ENCODE measurements at places on chromosomes 6 and 20.

DNA sequence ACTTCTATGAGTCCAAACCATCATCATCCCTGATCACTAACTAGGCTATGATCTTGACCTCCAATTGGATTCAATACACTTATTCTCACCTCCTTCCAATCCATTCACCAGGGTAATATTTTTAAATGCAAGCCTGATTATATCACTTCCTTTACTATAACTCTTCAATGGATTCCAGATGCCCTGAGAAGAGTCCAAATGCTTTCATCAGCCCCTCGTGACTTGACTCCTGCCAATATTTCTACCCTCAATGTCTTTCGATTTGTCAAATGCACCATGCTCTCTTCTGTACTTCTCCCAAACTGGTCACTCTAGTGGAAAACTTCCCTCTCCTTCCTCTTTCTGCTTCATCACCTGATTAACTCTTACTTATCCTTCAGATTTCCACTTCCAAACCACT lies 70.8 kb downstream of the CD164 start:
- DNase-seq = no peak

GRCh38 chr6:146040360-146040759 lies 11.5 kb downstream of the GRM1 start:
- DNase-seq = no peak

DNA sequence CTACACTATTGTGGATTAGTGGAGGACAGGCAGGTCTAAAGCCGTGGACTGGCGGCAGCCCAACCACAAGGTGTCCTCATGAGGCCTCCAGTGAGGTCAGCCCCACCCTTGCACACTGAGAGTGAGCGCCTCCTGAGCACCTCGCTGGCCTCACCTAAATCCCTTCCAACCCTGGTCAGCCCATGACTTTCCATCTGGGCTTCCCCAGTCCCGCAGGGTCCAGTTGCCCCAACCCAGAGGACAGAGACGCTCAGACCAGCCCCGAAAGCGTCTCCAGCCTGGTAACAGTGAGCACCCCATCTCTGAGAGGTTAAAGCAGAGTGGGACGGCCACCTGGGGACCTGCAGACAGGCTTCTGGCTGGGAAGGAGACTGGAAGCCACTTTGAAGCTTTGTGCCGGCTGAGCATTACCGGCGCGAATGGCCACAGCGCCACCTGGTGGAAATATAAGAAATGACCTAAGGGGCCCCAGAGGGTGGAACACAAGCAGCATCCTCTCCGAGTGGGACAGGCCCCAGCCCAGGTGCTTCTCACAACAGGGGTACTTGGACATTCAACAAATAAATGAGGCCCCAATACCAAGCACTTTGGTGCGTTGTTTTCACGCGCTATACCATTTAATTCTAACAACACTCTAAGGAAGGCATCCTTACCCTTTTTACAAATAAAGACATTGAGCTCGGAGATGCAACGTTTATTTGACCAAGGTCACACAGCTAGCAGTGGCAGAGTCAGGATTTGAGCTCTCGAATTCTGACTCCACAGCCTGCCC lies 65.7 kb upstream of the TOP1 start:
- peak; percentile 44 for DNase-seq

- no peak for DNase-seq
Measured at GRCh38 chr6:83958241-83958685, 75.3 kb upstream of the MRAP2 start.

- no peak for DNase-seq
Measured at GRCh38 chr20:48679599-48679998, 148.2 kb downstream of the PREX1 start.

DNA sequence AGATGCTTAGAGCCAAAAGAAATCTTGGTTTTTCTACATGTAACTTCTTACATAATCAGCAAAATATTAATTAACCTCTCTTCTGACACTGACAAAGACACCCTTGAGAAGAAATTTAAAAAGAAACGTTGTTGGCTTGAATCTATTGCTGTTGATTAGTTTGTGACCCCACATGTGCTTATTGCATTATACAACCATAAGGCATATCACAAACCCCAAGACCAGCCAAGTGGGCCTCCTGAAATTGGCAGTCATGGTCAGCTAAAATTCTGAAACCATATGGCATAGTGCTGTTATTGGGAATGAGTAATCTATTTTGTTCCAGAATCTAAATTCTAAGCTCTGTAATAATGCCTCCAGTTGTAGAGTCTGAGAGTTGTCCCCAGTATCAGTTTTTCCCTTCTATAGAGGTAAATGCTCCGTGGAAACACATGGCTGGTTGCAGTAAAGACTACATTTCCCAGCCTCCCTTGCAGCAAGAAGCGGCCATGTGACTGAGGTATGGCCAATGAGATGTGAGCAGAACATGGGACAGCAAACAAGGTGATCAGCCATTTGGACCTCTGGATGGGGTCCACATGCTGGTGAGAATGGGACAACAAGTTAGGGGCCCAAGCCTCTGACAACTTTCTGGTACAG lies 42.3 kb upstream of the PTPN1 start:
- no peak for DNase-seq

- no peak for DNase-seq
Measured at GRCh38 chr6:18577491-18577890, 190.3 kb downstream of the RNF144B start.

DNA sequence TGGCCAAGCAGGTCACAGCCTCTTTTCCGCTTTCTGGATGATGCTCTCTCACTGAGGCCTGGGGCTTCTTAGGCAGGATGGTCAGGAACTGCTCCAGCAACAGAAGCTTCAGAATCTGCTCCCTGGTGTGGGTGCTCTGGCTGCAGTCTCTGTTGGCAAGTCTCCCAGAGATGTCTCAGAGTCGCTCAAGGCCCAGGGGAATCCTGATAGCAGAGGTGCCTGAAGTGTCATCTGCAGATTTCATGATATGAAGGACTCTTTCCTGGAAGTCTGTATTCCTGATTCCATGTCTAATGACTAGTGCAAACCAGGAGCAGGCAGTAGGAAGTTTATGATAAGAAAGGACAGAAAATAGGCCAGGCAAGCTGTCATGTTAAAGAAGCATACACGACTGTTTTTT lies 20.3 kb downstream of the ZSCAN31 start:
- no peak for DNase-seq

- no peak for DNase-seq
Measured at GRCh38 chr6:151149793-151150192, 90.0 kb upstream of the AKAP12 start.

GRCh38 chr6:31609519-31610406 lies 5.3 kb upstream of the AIF1 start:
- no peak for DNase-seq

DNA sequence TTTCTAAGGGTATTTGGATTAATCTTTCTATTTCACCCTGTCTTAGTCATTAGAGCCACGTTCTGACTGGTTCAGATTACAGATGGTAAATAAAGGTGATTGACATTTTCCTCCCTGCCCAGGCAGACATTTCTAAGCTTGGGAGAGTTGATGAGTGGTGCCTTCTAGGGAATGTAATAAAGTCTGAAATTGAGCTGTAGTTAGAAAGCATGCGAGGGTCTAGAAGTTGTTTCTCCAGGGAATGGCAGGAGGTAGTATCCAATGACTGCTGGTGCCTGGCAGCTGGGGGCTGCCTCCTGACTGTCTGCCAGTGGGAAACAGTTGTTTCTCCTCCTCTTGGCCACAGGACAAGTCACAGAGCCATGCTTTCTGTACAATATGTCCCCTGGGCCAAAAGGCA lies 14.6 kb downstream of the EDN3 start:
- no peak for DNase-seq

DNA sequence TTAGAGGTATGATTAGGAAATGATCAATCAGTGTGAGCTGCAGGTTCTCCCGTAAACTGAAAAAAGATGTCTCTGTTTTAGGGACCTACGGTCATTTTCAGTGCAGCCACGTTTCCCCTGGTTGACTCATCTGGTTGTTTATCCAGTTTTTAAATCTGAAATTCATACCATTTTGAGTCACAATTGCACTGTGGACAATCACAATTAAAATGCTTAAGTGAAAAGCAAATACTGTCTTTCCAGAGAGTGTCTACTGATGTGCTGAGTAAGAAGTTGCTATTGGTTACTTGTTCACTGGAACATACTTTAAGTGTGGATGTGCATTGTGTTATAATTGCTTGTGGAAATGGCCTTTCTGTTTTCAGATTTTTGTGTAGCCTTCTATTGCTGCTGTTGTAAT lies 305.1 kb upstream of the SASH1 start:
- peak; percentile 50 for DNase-seq

GRCh38 chr6:37550191-37550831 lies 50.6 kb upstream of the CCDC167 start:
- no peak for DNase-seq

- DNase-seq = no peak
Measured at GRCh38 chr6:1614448-1615150, 4.9 kb downstream of the FOXC1 start.

GRCh38 chr6:79420054-79420453 lies 117.2 kb downstream of the LCA5 start:
- DNase-seq = no peak

- no peak for DNase-seq
Measured at GRCh38 chr6:125834348-125834747, 43.6 kb downstream of the NCOA7 start.

DNA sequence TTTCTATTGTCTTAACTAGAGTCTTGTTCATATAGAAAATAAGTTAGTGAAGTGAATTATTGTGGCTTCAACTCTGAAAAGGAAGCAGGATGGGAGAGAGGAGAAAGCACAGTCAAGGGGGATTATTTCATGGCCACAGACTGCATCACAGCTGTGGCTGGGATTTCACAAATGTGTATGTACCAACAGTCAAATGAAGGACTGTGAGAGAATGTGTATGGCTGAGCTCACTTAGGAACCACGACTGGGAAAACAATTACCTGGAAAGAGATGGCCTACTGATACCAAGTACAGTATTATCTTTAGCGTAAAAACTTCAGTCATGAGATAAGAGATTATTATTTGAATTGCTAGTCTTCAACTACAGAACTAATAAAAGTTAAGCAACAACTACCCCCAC lies 54.9 kb downstream of the SESN1 start:
- no peak for DNase-seq

DNA sequence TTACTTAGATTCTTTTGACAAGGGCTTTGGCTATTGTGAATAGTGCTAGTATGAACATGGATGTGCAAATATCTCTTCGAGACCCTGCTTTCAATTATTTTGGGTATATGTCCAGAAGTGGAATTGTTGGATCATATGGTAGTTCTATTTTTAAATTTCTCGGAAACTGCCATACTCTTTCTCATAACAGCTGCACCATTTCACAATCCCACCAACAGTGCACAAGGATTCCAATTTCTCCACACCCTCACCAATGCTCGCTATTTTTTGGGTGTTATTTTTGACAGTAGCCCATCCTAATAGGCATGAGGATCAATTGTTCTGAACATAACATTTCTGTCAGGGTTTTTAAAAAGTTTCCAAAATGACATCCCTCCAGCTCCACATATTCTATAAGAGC lies 69.2 kb upstream of the ESR1 start:
- no peak for DNase-seq

DNA sequence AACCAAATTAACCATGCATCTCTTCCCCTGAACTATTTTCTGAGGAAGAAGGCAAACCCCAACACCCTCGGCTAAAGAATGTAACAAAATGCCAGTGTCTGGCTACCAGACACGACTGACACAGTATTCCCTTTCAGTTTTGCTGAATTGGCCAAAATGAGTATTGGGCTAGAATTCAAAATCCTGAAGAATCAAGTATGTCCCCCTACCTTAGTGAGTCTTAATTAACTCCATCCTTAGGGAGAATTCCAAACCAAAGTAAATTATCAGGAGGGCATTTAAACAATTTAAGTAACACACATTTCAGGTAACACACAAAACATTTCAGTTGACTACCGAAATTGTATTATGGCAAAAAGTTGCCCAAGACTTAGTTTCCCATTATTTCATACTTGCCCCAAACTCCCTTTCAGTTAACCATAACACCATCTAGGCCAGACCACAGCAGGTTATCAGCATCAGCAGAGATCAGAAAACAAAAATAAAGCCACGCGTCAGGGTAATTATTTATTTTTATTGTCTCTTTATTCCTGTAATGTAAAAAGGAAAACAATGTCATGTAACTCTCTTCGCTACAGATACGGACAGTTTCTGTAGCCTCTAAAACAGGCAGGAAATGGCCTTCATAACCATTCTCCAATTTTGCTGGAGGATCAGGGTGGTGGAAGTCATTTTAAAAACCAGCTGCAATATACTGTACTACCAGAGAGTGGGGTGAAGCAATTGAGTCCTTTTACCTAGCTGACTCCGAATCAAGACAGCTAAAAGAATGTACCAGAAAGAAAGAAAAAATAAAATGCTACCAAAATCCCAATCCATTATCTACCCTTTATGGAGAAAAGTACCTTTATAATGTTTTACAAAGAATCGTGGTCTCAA lies 1.9 kb downstream of the SNX5 start:
- peak; percentile 38 for DNase-seq

GRCh38 chr6:128370072-128370471 lies 150.3 kb downstream of the PTPRK start:
- DNase-seq = no peak

- DNase-seq = no peak
Measured at GRCh38 chr6:72936766-72937559, 288.3 kb downstream of the KHDC1L start.

DNA sequence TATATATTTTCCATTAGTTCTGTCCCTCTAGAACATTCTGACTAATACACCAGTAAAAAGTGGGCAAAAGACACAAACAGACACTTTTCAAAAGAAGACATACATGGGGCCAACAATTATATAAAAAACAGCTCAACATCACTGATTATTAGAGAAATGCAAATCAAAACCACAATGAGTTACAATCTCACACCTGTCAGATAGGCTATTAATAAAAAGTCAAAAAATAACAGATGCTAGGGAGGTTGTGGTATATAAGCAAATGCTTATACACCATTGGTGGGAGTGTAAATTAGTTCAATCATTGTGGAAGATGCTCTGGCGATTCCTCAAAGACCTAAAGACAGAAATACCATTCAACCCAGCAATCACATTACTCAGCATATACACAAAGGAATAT lies 1707.8 kb downstream of the GRIK2 start:
- no peak for DNase-seq

- no peak for DNase-seq
Measured at GRCh38 chr6:31158863-31159855, 770 bp downstream of the TCF19 start.

DNA sequence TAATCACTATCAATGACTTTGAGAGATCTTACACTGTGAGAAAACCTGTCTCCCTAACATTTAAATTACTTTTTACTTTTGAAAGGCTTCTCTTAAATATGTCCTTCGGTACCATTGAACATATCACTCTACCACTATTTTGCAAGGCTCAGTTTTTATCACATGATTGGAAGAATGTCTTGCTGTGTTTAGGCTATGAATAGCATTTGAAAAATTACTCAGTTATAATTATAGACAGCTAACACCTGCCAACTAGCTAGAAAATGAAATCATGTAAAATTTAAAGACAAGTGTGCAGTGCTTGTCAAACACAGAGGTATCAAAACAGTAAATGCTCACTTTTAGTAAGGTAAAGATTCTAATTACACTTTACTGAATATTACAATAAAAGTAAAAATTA lies 11.0 kb downstream of the SESN1 start:
- DNase-seq = no peak

DNA sequence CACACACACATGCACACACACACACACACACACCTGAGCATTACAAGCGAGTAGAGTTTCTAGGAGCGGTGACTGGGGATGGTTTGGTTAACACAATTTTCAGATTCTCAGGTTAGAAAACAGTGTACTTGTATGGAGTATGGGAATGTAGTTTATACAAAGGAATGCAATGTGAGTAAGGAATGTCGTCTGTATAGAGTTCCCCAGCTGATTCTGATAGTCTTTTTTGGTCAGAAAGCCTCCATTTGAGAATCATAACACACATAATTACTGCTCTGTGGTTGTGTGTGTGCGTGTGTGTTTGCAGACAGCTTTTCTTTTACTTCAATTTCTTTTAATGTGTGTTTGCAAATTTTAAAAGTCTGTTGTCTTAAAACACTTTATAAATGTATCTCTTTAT lies 93.2 kb downstream of the MYO6 start:
- no peak for DNase-seq
